T-helper 17 cell (primary cell): ENCODE measurements at places on chromosomes 7 and 10.

DNA sequence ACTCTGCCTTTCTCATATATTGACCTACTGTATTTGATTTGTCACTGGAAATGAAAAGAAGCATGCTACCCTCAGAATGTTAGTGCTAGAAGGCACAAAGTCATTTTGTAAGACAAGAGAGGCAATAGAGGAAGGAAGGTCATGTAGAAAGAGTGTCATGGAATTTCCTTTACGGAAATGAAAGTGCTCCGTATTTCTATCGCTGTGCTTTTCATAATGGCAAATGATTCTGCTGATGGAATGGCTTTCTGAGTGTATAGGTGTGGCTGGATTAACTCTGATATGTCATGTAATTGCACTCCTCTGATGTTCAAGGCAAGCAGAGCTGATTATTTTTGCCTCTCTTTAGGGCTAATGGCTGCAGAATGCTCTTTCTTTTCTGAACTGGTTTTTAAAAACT is 15.5 kb upstream of the STEAP4 start:
- no peak for DNase-seq

DNA sequence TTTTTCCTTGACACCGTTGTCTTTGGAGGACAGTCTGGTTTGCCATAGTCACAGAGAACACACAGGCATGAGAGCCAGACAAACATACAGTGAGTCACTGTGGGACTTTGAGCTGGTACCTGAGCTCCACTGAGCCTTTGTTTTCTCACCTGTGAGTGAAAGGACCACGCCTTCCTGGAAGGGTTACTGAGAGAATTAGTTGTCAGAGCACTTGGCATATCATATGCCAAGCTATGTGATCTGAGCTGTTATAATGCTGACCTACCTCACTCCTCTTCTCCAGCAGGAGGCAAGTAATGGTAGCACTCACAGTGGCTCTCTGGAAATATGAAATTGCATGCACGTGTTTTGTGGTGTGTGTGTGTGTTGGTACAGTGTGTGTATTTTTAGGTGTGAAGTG is 59.7 kb downstream of the CXCL12 start:
- DNase-seq, result no peak

- no peak for DNase-seq
Observed at GRCh38 chr7:99041526-99041925, 102.4 kb downstream of the SMURF1 start.

GRCh38 chr7:129606803-129607202 is 4.7 kb upstream of the NRF1 start:
- no peak for DNase-seq

GRCh38 chr7:87300756-87301155 is 44.7 kb upstream of the CROT start:
- no peak for DNase-seq

DNA sequence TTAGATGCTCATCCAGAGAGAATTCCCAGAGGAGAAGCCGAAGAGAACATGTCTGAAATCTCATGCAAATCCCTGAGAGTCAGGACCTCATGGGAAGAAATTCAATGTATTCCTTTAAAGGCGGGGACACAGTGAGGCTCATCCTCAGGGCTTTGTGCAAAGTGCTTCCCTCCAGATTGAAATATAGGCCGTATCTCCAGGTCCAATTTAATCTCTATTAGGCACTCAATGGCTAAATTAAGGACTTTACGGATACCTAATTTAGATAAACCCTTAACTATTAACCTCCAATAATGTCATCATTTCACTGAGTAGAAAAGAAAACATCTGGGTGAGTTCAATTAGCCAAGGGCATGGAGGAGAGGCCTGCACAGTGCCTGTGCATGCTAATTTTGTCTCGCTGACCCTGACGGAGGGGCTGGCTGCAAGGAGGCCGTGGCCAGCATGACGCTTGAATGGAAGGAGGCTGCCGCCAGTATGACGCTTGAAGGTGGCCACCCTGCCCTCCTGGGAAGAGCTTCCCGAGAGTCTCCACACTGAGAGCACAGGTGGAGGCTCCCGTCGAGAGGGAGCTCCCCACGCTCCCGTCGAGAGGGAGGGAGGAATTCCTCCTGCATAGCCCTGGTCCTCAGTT is 287.6 kb downstream of the ADARB2 start:
- DNase-seq, result no peak

DNA sequence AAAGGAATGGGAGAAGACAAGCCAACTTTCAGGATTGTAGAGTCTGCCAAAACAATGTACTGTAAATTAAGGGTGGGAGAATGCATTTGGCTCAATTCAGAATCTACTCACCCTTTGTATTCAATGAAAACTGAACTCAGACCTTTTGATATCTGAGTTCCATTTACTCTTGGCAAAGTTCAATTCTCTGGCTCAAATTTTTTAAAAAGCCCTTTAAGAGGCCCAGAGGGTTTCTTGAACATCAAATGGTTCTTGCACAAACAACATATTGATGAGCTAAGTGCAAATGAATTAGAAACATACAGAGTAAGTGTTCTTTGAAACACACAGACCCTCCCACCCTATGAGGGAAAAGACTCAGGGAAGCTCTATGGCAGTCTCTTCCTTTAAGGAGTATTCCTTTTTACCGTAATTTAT is 5.2 kb upstream of the XPNPEP1 start:
- no peak for DNase-seq

GRCh38 chr10:114932945-114933344 is 5.0 kb upstream of the TRUB1 start:
- no peak for DNase-seq

GRCh38 chr10:84076540-84077195 is 62.6 kb upstream of the GHITM start:
- DNase-seq, result no peak

GRCh38 chr10:88526501-88527105 is 56.5 kb downstream of the RNLS start:
- DNase-seq, result no peak

GRCh38 chr7:103928581-103928980 is 60.9 kb downstream of the RELN start:
- DNase-seq, result no peak
